ENCODE measurements at places on chromosomes 4 and X.

DNA sequence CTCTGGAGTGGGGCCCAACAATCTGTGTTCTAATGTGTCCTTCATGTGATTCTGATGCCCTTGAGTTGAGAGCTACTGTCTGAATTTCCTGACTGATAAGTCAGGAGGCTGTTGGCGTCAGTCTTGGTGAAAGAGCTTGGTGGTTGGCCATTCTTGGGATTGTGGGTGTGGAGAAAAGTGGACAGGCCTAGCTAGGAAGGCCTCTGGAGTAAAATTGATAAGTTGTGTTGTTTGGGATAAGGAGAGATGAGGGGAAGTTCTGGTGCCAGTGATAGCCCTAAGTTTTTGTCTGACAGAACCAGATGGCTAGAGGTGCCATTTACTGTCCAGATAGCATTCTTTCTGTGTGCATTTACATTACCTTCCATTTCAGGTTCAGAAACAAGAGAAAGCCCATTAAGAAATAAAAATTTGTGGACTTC, 11.7 kb downstream of the NSD2 start:
- DNase-seq, result no peak

DNA sequence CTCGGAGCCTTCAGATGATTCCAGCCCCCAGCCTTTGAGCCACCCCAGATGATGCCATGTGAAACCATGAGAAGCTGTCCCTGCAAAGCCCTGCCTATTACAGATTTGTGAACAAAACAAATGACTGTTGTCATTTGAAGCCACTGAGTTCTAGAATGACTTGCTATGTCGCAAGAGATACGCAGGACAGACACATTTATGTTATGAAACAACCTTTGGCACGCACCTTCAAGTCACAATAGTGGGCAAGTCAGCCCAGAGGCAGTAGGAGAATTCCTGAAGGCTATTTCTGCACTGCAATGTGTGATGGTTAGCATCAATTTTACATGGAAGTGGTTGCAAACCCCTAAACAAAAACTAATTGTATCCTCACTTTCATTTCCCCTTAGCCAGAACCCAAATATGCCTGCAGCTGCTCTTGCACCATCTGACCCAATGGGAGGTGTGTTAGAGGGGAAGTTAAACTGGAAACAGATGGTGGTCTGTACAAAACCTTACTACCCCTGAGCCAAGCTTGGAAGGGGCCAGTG, 174.4 kb upstream of the ATP6AP2 start:
- DNase-seq, result no peak

- peak; percentile 37 for DNase-seq
Observed at GRCh38 chr4:141636771-141637460, 533 bp downstream of the IL15 start.

- no peak for DNase-seq
Observed at GRCh38 chr4:40016007-40016406, 38.3 kb upstream of the PDS5A start.

DNA sequence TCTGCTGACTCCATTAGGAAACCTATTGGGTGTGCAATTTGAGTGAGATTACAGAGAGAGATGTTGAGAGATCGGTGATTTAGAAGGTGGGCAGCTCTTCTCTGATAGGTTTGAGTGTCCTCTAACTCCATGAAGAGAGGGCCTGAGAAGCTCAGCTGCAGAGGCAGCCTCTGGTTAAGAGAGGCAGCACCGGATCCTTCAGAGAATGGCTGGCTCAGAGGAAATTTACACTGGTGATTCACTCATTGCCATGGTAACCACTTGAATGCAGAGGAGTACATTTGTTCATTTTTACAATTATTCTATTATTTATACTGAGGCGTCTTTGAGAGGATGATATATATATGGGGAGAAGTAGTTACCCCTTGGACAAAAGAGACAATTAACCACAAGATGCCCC, 171.7 kb downstream of the PDGFRA start:
- no peak for DNase-seq

GRCh38 chrX:20455001-20455400, 188.3 kb upstream of the RPS6KA3 start:
- no peak for DNase-seq

- DNase-seq, result no peak
Observed at GRCh38 chrX:114462266-114462665, 121.6 kb upstream of the HTR2C start.

DNA sequence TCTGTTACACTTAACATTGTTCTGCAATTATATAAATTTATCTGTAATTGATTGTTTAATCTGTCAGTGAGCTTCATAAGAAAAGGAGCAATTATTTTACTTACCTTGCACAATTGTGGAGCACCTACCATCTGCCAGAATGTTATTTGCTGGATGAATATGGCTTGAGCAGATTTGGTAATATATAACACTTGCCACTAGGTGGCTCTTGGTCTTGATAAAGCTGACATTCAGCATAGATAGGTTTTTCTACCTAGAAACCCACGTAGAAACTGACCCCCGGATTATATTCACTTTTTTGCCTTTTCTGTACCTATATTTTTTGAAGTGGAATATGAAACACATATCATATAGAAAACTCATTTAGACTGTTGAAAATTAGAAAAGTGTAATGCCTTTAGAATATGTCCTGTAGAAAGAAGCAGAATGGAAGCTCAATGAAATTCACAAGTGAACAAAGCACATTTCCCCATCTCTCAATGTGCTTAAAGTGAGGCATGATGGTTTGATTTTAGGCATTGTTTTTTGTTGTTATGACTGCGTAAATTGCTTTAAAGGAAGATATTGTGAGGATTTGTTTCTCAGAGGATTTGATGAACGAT, 9.5 kb downstream of the RBPJ start:
- DNase-seq, result no peak

DNA sequence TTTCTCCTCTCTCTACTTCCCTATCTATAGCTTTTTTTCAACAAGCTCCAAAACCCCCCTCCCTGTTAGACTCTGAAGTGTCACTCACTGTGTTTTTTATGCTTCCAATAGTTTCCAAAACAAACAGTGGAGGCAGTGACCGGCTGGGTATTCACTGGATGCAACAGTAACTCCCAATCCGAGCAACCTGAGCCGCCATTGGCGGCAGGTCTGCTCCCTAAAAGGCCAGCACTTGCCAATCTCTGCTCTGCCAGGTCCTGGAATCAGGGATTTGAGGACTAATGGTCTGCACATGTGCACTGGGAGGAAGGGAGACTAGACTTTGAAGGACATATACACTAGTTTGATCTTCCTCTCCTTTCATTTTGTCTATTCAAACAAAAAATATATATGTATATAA, 7.1 kb downstream of the TBX22 start:
- no peak for DNase-seq

DNA sequence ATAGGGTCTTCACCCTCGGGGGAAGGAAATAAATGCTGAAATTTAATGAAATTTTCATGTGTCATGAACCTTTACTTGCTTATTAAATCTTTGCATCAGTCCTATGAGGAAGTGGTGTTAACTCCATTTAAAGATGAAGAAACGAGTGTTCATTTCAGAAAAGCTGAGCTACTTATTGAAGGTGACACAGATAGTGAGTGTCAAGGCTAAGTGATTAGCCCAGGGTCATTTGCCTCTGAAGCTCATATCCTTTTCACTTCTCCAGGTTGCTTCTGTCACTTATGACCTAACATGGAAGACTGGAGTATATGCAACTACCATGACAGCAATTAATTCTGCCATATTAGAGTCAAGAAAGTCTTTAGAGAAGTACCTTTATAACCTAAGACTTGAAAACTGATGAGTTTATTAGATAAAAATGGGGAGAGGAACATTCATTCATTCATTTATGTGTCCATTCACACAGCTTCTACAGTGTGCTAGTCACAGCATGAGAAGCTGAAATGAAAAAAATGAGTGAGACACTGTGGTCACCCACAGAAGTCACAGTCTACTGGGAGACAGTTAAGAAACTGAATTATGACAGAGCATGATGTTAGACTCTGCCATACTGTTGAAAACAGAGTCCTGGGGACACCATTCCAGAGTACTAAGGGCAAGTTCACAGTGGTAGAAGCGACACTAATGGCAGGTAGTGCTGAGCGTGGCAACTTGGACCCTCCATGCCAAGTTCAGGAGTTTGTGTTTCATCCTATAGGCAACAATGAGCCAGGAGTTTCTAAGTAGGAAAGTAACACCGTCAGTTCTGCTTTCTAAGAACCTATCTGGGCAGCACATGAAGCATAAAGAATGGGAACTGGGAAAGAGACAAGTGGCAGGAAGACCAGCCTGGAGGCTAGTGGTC, 21.3 kb downstream of the ALPK1 start:
- no peak for DNase-seq

GRCh38 chr4:114466299-114466698, 132.3 kb upstream of the UGT8 start:
- no peak for DNase-seq

- no peak for DNase-seq
Observed at GRCh38 chr4:75011131-75011795, 78.3 kb downstream of the PARM1 start.

GRCh38 chr4:176817204-176817603, 24.5 kb upstream of the VEGFC start:
- no peak for DNase-seq

DNA sequence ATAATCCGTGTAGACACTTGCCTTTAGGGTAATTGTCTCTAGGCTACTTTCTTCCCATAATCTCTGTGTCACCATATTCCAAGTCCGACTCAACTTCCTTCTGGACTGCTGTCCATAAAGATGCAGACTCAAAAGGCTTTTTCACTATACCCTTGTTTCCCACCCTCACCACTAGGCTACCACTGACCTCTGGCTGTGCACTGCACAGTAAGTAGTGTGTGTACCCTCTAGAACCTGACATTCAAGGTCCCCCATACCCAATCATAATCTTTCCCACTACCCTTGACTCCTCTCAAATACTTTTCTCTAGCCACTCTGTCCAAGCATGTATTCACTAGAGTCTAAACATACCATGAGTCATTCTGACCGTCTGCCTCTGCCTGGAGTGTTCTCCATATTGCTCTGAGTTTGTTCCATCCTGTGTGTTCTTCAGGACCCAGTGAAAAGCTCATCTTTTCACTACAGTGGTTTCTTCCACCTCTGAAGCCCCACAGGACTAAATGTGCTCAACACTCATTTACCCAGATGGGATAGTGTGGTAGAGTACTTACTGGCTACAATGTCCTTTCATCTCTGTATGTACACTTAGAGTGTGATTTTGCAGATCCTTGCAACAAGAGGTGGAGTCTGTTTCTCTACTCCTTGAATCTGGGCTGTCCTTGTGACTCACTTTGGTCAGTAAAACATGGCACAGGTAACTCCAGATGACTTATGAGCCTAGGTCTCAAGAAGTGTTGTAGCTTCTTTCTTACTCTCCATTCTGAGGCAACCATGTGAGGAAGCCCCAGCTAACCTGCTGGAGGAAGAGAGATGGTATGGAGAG, 17.4 kb downstream of the JADE3 start:
- no peak for DNase-seq

- no peak for DNase-seq
Observed at GRCh38 chrX:16560173-16560572, 89.8 kb upstream of the S100G start.

- peak; percentile 49 for DNase-seq
Observed at GRCh38 chrX:150486011-150486410, 82.4 kb upstream of the MTM1 start.

DNA sequence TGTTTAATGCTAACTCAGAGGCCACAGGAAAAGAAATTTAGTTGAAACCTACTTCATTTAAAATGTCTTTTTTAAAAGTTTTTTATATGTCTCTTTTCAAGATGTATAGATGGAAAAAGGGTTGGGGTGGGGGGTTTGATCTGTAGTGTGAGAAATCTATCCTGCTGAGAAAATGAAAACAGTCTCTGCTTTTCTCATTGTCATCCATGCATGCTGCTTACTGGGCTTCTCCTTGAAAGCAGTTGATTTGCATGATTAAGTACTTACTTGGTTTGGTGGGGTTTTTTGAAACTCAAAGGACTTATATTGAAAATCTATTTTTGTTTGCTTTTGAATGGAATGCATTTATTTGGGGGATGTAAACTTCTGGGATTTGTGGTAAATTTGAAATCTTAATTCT, 313.6 kb upstream of the DKK2 start:
- no peak for DNase-seq

DNA sequence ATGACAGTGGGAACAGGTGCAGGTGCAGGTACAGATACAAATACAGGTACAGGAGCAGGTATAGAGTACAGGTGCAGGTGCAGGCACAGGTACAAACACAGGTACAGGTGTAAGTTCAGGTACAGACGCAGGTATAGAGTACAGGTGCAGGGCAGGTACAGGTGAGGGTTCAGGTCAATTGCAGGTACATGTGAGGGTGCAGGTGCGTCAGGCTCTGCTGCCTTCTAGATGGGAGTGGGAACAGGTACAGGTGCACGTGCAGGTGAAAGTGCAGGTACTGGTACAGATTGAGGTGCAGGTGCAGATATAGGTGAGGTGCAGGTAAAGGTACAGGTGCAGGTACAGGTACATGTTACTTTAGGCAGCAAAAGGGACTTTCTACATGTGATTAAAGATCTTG, 85.7 kb downstream of the CRLF2 start:
- no peak for DNase-seq

DNA sequence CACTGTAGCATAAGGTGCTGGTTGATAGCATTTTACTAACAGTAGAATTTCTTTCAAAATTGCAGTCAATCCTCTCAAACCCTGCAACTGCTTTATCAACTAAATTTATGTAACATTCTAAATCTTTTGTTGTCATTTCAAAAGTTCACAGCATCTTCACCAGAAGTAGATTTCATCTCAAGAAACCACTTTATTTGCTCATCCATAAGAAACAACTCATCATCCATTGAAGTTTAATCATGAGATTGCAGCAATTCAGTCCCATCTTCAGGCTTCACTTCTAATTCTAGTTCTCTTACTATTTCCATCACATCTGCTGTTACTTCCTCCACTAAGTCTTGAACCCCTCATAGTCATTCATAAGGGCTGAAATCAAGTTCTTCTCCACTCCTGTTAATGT, 21.7 kb downstream of the LAMTOR3 start:
- no peak for DNase-seq

DNA sequence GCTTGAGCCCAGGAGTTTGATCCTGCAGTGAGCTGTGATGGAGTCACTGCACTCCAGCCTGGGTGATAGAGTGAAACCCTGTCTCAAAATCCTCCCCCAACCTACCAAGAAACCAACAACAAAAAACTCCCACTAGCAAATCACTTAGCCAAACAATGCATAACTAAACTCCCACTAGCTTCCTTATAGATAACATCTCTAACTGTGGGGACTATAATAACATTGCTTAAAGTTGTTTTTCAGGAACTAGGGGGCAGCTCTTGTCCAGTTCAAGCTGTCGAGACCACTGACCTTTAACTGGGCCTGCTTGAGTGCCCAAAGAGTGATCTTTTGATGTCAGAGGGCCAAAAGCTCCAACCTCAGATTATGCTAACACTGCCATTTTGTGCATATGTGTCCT, 81.7 kb downstream of the FREM3 start:
- no peak for DNase-seq

DNA sequence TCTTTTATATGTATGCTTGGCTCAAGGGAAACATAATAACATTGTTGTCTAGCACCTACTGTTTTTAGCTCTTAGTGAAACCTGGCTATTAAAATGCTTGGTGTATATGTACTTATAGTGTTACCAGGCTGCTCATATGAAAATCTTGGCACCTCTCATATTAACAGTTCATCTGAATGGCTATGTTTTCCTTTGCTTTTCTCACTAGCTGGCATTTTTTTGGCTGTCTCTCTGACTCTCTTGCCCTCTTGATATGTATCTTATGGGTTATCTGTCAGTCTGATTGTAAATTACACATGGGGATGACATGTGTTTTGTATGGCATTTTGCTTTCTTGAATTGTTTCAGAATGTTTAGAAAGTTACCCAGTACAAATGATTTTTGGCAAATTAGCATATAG, 158.0 kb downstream of the ARHGAP24 start:
- DNase-seq, result no peak

All from stimulated activated naive CD8-positive, alpha-beta T cell treated with anti-CD3 and anti-CD28 coated beads, Interleukin-15, Interleukin-2, amounts not matched to agents 100 U/mL and 50 U/mL, for 24 hours (primary cell).